ENCODE measurements at places on chromosomes 3 and 15. TPM values are rescaled to one million over a fixed set of nuclear protein-coding genes. Genes with fewer than 3 reads are reported as not detected.

The PCLAF gene
- total RNA-seq, result 3.6 TPM

The DLL4 gene
- 13.9 TPM for total RNA-seq

The POLQ gene
- 0.46 TPM for total RNA-seq

The EHD4 gene
- total RNA-seq, result 23.0 TPM

The DNAH1 gene
- 10.8 TPM for total RNA-seq

The CASR gene
- total RNA-seq, result not detected

The ARGFX gene
- not detected for total RNA-seq

The CCR9 gene
- not detected for total RNA-seq

The SLC27A2 gene
- total RNA-seq, result 2.4 TPM

The EPM2AIP1 gene
- 12.5 TPM for total RNA-seq

The TCTA gene
- total RNA-seq, result 52.3 TPM

The LIPH gene
- total RNA-seq, result 29.2 TPM

The AP3B2 gene
- total RNA-seq, result 0.46 TPM

The STRA6 gene
- 0.22 TPM for total RNA-seq

The HDC gene
- total RNA-seq, result 2.1 TPM

The FOXB1 gene
- not detected for total RNA-seq

The CHDH gene
- 10.5 TPM for total RNA-seq

The SNRK gene
- 68.5 TPM for total RNA-seq

The CACNA1D gene
- 17.2 TPM for total RNA-seq

The CNTN3 gene
- 0.55 TPM for total RNA-seq

The FGD5 gene
- 70.1 TPM for total RNA-seq

The RAB43 gene
- 48.3 TPM for total RNA-seq

The GRAMD1C gene
- 6.5 TPM for total RNA-seq

The DNAJA4 gene
- 30.4 TPM for total RNA-seq

The ARRDC4 gene
- total RNA-seq, result 39.6 TPM

The APOD gene
- 29.7 TPM for total RNA-seq

The ZMYND10 gene
- 35.1 TPM for total RNA-seq

The ITIH3 gene
- 9.9 TPM for total RNA-seq

The MEX3B gene
- total RNA-seq, result 1.1 TPM

The IGDCC3 gene
- total RNA-seq, result not detected

The P2RY14 gene
- total RNA-seq, result 4.8 TPM

The GABRA5 gene
- not detected for total RNA-seq

The MYLK gene
- 145 TPM for total RNA-seq

The OXTR gene
- total RNA-seq, result 11.5 TPM

The PIERCE2 gene
- 2.2 TPM for total RNA-seq

The STARD5 gene
- total RNA-seq, result 5.1 TPM

The CACNA2D2 gene
- 71.5 TPM for total RNA-seq

The COL7A1 gene
- total RNA-seq, result 30.4 TPM

The ZDHHC23 gene
- 10.3 TPM for total RNA-seq

The MOBP gene
- not detected for total RNA-seq

The ANKUB1 gene
- total RNA-seq, result 24.5 TPM

The NR2C2 gene
- 50.9 TPM for total RNA-seq

The LRIG1 gene
- total RNA-seq, result 45.2 TPM

The PDE8A gene
- total RNA-seq, result 50.9 TPM
